ENCODE measurements at places on chromosomes 13 and 19.

- DNase-seq, result no peak
Observed at GRCh38 chr13:100581504-100581903, 7.1 kb downstream of the GGACT start.

GRCh38 chr19:35731779-35732405 lies 10.4 kb downstream of the IGFLR1 start:
- DNase-seq, result no peak

DNA sequence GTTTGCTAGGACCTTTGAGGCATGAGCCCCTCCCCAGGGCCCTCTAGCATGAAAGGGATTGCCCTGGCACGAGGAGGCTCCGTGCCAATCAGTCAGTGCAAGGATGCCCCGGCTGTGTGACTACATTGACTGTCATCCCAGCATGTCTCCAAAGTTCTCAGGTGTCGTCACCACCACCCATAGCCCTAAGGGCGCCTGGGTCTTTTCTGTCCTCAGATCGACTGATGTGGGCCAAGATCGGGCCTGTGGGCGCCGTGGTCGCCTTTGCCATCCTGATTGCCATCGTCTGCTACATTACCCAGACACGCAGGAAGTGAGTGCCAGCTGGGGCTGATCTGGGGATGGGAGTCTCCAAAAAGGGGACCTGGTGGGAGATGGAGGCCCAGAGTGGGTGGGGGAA lies 18.4 kb downstream of the MAG start:
- DNase-seq, result no peak

GRCh38 chr19:5575590-5575989 lies 7.8 kb upstream of the TINCR start:
- DNase-seq, result no peak

DNA sequence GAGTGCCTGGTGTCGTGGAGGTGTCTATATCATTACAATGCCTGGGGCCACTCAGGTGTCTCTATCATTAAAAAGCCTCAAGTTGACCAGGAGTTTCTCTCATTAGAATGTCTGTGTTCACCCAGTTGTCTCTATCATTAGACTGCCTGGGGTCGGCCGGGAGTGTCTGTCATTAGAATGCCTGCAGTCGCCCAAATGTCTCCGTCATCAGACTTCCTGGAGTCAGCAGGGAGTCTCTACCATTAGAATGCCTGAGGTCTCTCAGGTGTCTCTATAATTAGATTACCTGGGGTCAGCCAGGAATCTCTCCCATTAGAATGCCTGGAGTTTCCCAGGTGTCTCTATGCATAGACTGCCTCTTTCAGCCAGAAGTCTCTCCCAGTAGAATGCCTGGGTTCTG lies 1477.6 kb downstream of the UQCRFS1 start:
- no peak for DNase-seq

DNA sequence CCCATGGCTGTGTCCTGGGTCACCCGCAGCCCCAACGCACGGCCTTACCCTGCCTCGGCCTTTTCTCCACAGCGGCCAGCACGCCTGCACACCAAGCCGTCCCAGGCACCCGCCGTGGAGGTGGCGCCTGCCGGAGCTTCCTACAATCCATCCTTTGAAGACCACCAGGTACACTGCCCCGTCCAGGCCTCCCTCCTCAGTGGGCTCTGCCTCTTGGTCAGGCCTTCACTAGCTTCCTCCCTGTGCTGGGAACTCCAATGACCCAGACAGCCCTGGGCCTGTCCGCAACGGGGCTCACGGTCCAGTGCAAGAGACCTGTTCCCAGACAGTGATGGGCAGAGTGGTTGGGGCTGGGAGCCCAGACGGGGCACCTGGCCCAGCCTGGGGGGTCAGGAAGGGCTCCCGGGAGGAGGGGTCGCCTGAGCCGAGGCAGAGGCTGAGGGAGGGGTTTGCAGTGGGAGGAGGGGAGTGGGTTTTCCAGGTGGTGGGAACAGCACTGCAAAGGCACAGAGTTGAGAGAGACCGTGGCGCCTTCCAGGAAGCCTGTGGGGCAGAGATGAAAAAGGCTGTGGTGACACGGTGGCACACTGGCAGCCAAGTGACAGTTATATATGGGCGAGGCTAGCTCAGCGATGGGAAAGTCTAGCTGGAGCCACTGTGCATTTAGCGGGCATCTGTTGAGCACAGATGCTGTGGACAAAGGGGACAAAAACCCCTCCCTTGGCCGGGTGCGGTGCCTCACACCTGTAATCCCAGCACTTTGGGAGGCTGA lies 7.3 kb downstream of the NOP53 start:
- DNase-seq, result no peak

DNA sequence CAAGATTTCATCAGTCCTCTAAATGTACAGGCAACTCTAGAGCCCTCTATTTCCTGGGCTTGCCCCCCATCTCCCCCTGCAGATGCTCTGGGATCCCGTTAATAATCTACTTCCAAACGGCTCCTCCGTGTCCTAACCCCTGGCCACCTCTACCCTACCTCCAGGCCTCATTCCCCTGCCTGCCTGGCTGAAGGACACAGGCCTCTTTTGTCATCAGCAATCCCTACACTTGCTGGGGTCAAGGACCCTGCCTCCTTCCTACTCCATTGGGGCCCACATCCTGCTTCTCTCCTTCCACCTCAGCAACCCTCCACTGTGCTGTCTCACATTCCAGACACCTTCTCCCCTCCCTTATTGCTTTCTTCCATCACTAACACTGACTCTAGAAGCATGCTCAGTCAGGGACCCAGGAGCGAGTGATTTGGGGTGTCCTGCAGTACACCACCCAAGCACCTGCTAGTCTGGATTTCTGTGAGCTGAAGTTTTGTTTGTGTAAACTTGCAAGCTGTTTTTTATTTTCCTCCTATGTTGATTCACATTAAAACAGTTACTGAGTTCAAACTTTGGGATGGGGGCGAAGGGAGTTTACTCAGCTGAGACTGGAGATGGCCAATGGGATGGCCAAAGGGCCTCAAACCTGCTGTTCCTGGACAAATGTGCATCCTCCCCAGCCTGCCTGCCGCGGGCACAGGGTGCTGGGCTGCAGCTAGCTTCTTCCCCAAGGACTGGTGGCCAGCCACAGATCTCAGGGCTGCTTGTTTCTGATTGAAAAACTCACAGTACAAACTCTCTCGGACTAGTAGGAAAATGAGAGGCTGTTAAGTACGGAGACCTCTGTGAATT lies 314.7 kb downstream of the FOXO1 start:
- DNase-seq, result no peak

- DNase-seq, result no peak
Observed at GRCh38 chr19:46849610-46850009, 1.0 kb downstream of the AP2S1 start.

DNA sequence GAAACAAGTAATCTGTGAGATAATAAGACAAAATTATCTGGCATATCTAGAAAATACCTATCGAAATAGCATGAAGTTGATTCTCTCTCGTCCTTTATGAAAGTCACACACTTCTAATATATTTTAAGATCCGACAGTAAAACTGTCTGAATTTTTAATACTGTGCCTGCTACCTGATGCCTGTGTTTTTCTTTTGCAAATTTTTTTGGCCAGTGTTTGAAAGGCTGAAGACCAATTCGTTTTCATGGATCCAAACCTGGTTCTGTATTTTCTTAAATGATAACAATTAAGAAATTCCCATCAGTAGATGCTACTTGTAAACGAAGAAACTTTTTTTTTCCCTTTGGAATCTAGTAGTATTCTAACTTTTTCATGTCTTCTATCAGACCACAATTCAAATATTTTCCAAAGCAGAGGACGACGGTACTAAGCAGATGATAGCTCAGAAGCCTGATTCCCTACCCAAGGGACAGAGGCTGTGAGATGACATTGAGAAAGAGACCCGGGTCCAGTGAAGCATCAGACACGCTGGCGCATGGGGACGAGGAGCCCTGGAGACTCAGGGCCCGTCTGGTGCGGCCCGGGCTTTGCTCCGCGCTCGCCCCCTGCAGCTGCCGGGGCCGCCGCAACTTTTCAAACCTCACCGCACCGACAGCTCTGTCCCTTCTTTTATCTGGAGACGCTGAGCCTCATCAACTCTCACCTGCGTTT lies 49.5 kb upstream of the PABPC3 start:
- no peak for DNase-seq

DNA sequence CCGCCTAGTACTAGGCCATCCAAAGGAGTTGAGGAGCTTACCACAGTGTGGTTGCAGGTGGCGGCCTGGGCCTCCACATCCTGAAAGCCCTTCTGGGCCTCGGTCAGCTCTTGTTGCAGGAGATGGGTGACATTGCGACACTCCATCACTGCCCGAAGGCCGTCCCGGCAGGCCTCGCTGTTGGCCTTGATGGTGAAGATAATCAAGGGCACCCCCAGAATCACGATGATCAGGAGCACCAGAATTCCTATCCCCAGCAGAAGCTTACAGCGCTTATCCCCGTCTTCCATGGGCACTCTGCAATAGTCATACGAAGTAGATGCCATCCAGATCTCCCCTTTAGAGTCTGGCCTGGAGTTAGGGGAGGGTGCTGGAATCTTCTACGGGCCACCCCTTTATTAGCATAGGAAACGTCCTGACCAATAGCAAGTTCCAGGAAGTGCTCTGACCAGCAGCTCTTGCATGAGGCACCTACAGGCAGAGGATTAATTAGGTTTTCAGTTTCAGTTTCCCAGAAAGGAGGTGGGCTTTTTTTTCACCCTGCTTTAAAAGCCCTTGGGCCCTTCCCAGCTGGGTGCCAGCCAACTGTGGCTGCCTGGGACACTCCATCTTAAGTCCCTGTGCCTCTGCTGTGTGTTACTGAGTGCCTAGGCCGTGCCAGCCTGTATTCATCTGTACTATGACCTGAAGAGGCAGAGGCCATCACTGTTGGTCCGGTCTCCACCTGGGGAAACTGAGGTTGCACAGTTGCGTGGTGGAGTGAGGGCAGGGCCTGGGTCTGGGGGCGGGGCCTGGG lies at the start of gene BST2:
TSS of gene BST2 (minus strand) at position 381 of the 796 bp plus-strand sequence. CDS start at position 326, 55 bp downstream.
- peak; percentile 20 for DNase-seq

- DNase-seq, result no peak
Observed at GRCh38 chr13:27657724-27658123, 36.0 kb downstream of the POLR1D start.

DNA sequence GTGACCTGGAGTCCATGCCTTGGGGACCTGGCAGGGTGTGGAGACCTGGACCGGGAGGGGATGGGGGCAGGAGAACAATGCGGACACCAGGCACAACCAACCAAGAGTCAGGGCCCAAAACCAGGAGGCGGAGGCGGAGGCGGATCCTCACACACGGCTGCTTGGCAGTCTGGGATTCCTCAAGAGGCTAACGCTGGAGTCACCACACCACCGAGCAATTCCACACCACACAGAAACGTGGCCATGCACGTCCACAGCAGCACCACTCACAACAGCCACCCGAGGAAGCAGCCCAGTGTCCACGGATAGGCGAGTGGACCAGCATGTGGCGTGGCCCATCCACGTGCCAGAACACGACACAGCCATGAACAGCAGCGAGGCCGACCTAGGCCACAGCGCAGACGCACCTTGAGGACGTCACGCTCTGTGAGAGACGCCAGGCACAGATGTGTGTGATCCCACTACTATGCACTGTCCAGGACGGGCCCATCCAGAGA lies 17.7 kb downstream of the SBNO2 start:
- no peak for DNase-seq

- DNase-seq, result no peak
Observed at GRCh38 chr13:93326234-93326811, 99.7 kb downstream of the GPC6 start.

Measured in thoracic aorta (tissue), 2 donors.